ENCODE measurements at places on chromosomes 2 and 18.

GRCh38 chr2:128319631-128320191, 1.0 kb upstream of the HS6ST1 start:
- DNase-seq: no peak

- DNase-seq: no peak
These were observed 158.2 kb downstream of the TDRD15 start for GRCh38 chr2:21281791-21282514.

- no peak for DNase-seq
These were observed 332.3 kb downstream of the NCKAP5 start for GRCh38 chr2:133235968-133236367.

GRCh38 chr2:113757138-113757657, 756 bp upstream of the SLC35F5 start:
- no peak for DNase-seq

DNA sequence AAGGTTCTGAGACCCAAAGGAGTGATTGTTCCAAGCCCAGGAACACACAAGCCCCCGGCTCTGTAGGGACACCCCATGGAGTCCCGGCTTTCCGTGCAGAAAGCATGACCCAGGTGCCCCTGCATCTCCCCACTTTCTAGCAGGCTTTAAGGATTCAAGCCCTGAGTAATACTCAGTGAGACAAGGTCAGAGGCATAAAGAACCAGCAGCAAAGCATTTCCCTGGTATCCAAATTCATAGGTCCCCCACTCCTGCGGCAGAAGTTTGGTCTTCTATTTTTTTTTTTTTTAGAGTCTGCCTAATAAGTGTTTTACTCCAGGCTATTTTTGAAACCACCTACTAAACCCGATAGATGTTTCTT, 16.3 kb downstream of the TSHZ1 start:
- no peak for DNase-seq

DNA sequence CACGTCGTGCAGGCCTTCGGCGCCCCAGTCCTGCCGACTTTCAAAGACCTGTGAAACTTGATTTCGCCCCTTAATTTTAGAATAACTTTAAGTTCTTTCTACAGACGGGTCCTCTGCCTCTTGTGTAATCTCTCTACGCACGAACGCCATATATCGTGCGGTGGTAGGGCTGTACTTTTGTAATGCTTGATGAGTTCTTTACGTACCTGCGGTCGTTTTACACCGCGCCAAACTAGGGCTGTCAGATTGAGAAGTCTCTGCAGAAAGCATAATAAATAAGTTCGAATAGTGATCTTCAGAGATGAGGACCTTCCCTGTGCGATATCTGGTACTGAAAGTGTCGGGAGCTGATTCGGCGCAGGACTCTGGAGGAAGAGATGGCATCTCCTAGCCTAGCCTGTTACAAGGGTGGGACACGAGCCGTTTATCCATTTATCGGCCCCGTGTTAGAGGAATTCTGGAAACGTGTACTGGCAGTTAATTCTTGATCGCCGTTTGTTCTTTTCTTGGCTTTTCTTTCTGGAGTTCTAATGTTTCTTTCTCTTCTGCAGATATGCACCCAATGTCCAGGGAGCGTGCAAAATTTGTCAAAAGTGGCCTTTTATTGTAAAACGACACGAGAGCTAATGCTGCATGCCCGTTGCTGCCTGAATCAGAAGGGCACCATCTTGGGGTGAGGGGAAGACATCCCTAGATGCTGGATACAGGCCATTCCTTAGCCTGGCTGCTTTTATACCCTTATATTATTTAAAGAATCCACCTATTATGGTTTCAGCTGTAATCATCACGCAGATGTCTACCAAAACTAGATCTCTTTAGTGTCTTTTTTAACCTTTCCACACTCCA, 781 bp upstream of the SLC5A6 start:
- peak; percentile 42 for DNase-seq

DNA sequence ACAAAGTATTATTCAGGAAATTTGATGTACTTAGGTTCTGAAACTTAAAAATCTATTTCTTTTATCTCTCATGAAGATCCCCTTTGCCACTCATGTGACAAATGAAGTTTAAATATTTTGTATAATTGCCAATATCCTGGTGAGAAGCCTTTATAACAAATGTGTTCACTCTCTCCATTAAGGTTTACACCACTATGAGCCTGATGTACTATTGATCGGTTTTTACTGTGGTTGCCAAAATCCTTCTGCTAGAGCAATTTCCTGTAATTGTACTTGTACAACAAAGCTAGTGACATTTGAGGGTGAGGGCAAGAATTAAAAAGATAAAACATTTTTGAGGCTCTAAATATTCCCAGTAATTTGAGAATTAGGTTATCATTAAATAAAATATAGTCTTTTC, 222.3 kb upstream of the CDH19 start:
- DNase-seq: no peak

GRCh38 chr18:8849696-8850095, 144.3 kb downstream of the MTCL1 start:
- no peak for DNase-seq

GRCh38 chr18:12403601-12404506, 3.9 kb upstream of the PRELID3A start:
- DNase-seq: no peak

- DNase-seq: no peak
These were observed 51.8 kb downstream of the USP34 start for GRCh38 chr2:61419129-61419528.

- no peak for DNase-seq
These were observed 438.7 kb downstream of the MBD2 start for GRCh38 chr18:53785811-53786210.

- no peak for DNase-seq
These were observed 287.2 kb downstream of the CYP26B1 start for GRCh38 chr2:71860381-71860926.

DNA sequence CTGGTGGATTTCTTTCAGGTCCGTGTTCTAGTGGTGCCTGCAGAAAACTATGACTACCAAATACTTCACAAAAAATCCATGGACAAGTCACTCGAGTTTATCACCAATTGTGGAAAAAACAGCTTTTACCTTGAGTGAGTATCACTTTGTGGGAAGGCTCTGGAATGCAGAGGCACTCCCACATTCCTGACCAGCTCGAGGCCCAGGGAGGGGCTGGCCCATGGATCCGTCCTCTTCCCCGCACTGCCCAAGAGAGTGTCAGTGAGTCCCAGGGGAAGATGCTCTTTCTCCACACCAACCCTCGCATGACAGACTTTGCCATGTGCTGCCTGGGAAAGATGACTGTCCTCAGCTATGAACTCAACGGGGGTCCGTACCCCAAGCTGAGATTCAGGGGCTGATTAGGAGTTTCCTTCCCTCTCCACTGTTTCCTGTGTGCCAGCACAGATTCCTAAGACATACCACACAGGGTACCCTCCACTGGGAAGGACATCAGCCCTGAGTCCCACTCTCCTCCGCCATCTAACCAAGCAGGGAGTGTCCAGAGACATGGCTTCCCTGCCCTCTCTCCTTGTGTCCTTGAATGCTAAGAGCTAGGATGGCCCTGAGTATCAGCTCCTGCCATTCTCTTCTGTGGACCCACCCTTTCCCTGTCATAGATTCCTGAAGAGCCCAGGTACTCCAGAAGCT, 155.9 kb downstream of the LAMA3 start:
- DNase-seq: no peak

DNA sequence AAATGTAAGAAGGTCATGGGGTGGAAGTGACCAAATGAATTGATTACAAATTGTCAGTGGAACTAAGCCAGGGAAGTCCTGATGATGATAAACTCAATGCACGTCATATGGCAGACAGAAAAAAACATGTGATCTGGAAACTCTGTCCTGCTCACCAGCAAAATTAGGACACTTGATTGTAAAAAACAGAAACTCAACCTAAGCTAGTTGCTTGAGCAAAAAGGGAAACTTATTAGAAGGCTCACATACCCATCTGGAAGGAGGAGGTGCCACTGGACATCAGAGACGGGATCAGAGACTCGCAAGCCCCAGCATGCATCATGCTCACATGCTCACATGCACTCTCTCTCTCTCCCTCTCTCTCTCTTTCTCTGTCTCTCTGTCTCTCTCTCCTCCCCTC, 96.8 kb downstream of the SP3 start:
- DNase-seq: no peak

DNA sequence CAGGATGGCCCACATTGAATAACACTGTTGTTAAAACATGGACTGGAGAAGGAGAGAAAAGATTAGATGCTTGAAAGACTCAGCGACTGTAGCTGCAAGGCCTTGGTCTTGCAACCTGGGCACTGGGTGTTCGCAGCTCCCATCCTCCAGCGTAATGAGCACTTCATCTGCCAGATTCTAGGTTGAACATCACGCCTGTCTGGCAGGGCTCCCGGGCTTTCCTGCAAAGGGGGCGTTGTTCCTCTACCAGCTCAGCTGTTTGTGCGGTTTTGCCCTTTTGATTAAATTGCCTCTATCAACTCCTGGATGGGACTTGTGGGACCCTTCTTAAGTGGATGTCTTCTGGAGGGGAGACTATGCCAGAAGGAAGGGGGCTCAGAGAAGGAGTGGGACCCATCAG, 215.4 kb downstream of the KLHL29 start:
- DNase-seq: no peak

DNA sequence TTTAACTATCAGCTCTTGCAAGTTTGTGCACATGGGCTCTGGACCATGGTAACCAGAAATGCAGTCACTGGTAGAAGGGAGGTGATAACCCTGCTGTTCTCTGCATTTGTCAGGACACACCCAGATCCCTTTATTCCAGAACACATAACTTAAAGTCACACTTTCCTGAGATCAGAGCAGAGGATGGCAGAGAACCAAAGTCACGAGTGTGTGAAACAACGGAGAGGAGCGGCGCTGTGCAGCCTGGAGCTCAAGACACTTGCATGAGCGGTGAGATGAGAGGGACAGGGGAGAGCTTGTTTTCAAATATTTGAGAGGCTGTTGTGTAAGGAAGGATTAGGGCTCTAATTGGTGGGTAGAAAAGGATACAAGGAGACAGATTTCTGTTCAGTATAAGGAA, 43.3 kb upstream of the AAK1 start:
- no peak for DNase-seq

GRCh38 chr2:19541884-19542283, 183.5 kb upstream of the OSR1 start:
- DNase-seq: no peak

DNA sequence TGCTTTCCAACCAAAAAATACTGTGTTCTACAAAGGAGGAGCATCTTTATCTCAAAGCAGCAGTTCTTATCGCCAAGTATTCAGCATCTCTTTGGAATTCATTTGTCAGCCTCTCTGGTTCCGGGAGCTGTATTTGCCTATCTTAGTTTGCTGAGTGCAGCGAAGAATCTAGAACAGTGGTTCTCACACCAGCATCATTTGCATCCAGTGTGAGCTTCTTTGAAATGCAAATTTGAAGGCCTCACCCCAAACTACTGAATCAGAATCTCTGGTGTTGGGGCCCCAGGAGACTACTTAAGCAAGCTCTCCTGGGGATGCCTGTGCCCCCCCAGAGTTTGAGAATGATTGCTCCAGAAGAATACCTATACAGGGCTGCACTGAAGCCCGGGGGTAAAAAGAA, 1.5 kb upstream of the PTPN2 start:
- no peak for DNase-seq

- no peak for DNase-seq
These were observed 94.9 kb downstream of the SLC4A3 start for GRCh38 chr2:219722276-219722879.

GRCh38 chr18:56711708-56712445, 60.7 kb downstream of the WDR7 start:
- DNase-seq: no peak

DNA sequence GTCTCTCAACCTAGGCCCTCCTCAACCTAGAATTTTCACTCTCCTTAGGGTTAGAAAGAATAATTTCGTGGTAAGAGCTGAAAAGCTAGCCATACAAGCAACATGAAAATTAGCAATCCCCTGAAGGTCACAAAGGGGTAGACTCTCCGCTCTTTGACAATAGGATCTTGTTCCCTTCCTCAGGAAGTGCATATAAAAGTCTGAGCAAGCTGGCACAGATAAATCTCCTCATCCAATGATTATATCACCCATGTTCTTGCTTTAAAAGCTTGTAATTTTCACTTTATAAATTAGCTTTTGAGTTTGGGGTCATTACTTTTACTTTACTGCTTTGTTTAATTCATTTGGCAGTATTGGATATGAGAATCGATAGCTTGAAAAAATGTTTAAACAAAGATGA, 852.3 kb upstream of the CRIM1 start:
- DNase-seq: no peak

GRCh38 chr2:195498176-195498575, 158.8 kb upstream of the SLC39A10 start:
- peak; percentile 20 for DNase-seq

- DNase-seq: no peak
These were observed 59.0 kb upstream of the LDLRAD4 start for GRCh38 chr18:13159579-13159978.

DNA sequence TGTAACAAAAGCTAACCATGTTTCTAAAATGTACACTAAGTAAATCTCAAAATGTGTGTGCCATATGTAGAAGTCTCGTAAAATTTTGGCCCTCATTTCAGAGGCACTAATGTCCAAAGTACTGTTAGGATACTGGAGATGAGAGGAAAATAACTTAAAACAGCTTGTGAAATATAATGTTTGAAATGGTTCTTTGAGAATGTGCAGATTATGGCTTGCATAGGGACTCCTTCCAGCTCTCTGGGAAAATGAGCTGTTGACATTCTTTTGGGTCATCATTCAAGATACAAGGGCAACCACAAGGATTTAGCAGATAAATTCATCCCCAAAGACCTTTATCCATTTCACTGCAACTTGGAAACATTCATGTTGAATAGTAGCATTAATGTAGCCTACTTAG, 38.1 kb upstream of the OTX1 start:
- DNase-seq: no peak

GRCh38 chr2:161708350-161708975, 84.2 kb downstream of the SLC4A10 start:
- no peak for DNase-seq

GRCh38 chr2:7270011-7270431, 352.8 kb downstream of the RNF144A start:
- no peak for DNase-seq

GRCh38 chr2:44130441-44130840, 38.2 kb upstream of the PPM1B start:
- DNase-seq: no peak

- DNase-seq: no peak
These were observed 14.0 kb downstream of the SLC14A2 start for GRCh38 chr18:45628979-45629958.

- no peak for DNase-seq
These were observed 85.0 kb downstream of the MARCHF4 start for GRCh38 chr2:216287251-216287650.

- DNase-seq: no peak
These were observed 166.0 kb upstream of the STK17B start for GRCh38 chr2:196337208-196337953.

DNA sequence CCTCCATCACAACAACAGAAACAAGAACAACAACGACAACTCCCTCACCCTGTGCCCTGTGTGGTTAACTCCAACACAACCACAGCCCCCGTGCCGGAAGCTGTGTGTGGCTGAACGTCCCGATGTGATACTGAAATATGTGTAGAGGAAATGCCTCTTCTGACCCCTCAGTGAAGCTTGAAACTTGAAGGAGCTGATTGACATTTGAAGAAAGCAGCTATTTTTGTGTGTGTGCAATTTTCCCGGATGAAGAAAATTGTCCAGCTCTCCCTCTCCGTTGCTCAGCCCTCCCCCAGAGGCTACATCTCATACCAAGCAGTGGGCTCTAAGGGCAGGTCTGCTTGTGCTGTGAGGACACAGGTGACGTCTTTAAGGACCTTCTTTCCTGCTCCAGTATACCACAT, 173.8 kb downstream of the ICOS start:
- peak; percentile 1 for DNase-seq

- no peak for DNase-seq
These were observed 3.8 kb upstream of the UXS1 start for GRCh38 chr2:106197878-106198277.

- no peak for DNase-seq
These were observed 88.4 kb upstream of the SP3 start for GRCh38 chr2:174053355-174054151.

Measured in effector CD8-positive, alpha-beta T cell (primary cell).